ENCODE measurements at places on chromosomes 11 and 22. TPM values are rescaled to one million over a fixed set of nuclear protein-coding genes. Genes with fewer than 3 reads are reported as not detected.

PARVG gene
- not detected for total RNA-seq

APOC3 gene
- total RNA-seq: not detected

FAT3 gene
- 0.06 TPM for total RNA-seq

KCNC1 gene
- not detected for total RNA-seq

RBX1 gene
- total RNA-seq: 50.9 TPM

LYVE1 gene
- total RNA-seq: 4.1 TPM

LGALS12 gene
- total RNA-seq: 8.2 TPM

FZD4 gene
- 34.6 TPM for total RNA-seq

SCGB1D2 gene
- total RNA-seq: not detected

OR10A2 gene
- not detected for total RNA-seq

PGA5 gene
- not detected for total RNA-seq

PPP6R2 gene
- 31.6 TPM for total RNA-seq

ARFIP2 gene
- total RNA-seq: 39.4 TPM

FBXO3 gene
- total RNA-seq: 25.4 TPM

IFTAP gene
- total RNA-seq: 19.8 TPM

OR51E2 gene
- not detected for total RNA-seq

RFPL2 gene
- total RNA-seq: not detected

CRYBB3 gene
- total RNA-seq: not detected

RAPSN gene
- not detected for total RNA-seq

DDX6 gene
- total RNA-seq: 82.4 TPM

SLC5A1 gene
- total RNA-seq: not detected

DLG2 gene
- 0.93 TPM for total RNA-seq

PIH1D2 gene
- total RNA-seq: 1.8 TPM

CHRM4 gene
- total RNA-seq: not detected

PEX16 gene
- 23.0 TPM for total RNA-seq

CBLIF gene
- not detected for total RNA-seq

IL17REL gene
- total RNA-seq: not detected

ARVCF gene
- 3.9 TPM for total RNA-seq

APBB1 gene
- 20.8 TPM for total RNA-seq

ASPHD2 gene
- total RNA-seq: 1.2 TPM

APOA5 gene
- not detected for total RNA-seq

CASP12 gene
- total RNA-seq: not detected

ZNF280B gene
- 0.37 TPM for total RNA-seq

BCO2 gene
- 1.2 TPM for total RNA-seq

MMP11 gene
- 8.5 TPM for total RNA-seq

VWCE gene
- total RNA-seq: 16.8 TPM

CNIH2 gene
- 0.34 TPM for total RNA-seq

TRIM49 gene
- total RNA-seq: not detected
